ENCODE measurements at places on chromosomes 16 and 17.

DNA sequence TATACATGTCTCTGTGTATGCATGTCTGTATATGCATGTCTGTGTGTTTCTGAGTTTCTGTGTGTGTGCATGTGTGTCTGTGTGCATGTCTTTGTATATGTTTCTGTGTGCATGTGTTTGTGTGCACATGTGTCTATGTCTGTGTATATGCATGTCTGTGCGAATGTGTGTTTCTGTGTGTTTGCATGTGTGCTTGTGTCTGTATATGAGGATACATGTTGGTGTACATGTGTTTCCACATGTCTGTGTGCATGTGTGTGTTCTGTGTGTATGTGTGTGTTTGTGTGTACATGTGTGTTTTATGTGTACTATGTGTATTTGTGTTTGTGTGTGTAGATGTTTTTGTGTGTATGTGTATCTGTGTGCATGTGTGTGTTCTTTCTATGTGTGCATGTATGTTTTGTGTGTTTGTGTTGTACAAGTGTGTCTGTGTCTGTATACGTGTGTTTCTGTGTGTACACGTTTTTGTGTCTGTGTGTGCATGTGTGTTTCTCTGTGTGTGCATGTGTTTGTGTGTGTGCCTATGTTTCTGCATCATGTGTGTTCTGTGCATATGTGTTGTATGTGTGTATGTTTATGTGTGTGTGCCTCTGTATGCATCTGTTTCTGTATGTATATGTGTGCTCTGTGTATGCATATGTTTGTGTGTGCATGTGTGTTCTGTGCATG, 8.9 kb upstream of the RAB37 start:
- no peak for DNase-seq

- no peak for DNase-seq
These were observed 341.2 kb downstream of the GRIN2A start for GRCh38 chr16:9840761-9841665.

- peak; percentile 5 for DNase-seq
These were observed 1469.5 kb upstream of the GOT2 start for GRCh38 chr16:60203525-60204124.

- no peak for DNase-seq
These were observed 36.4 kb upstream of the SLC12A3 start for GRCh38 chr16:56828647-56829046.

DNA sequence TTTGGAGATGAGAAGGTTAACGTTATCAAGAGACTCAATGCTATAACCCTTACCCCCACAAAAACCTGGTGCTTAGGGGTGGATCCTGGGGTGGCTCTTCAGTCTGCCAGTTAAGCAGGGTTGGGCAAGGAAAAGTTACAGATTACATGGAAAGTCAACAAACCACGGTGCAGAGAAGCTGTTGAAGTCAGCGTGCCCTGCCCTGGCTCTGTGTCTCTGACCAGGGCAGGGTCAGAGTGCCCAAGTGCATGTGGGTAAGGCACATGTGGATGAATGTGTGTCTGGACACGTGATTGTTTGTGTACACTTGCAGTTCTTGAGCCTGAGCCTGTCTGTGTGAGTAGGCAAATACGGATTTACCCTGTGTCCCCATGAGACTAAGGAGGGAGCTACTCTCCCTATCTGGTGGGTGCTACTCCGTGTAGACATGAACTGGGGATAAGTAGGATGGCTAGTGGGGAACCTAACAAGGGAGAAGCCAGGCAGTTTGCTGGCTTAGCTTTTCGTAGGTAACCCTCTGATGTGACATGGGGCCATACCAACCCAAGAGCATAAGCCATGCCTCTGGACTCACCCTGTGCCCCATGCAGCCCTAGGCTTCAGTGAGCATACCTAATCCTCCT, 5.5 kb downstream of the IGFBP4 start:
- DNase-seq = no peak

DNA sequence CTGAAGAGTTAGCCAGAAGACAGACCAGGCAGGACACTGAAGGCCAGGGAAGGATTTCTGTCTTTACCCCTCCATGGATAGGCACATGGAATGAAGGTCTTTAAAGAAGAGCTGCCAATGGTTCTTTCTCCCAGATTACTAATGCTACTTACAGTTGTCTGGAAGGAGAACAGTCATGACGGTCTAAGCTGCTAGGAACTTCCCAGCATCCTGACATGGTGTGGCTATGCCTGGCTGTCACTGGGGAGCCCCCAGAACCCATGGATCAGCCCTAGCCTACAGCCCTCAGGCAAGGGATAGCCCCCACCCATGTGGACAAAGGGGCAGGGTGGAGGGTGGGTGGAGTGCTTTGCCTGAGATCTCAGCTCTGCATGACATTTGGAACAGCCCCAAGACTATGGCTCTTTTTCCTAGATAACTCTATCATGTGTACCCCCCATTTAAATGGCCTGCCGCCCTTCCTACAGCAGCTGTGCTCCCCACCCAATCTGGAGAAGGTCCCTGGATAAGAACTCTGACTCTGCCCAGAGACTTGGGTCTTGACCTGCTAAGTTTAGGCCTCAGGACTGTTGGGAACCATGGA, 9.2 kb upstream of the KAT7 start:
- no peak for DNase-seq

DNA sequence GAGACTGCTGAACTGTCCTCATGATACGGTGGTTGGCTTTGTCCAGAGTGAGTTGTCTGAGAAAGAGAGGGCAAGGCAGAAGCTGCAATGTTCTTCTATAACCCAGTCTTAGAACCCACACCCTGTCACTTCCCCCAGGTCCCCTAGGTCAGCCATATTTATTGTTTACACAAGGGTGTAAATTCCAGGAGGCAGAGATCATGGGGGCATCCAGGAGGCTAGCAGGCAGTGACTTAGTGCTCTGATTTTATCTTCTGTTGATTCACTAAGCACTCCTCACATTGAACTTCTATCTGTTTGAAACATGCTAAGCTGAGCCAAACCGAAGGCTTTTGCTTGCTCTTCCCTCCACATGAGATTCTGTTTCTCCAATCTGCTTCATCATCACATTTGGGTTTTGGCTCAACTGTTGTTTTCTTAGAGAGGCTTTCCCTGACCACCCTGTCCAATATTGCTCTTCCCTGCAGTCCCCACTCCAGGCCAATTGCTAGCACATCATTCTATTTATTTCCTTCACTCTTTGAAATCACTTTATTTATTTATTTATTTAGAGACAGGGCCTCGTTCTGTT, 34.3 kb upstream of the SHISA9 start:
- no peak for DNase-seq

DNA sequence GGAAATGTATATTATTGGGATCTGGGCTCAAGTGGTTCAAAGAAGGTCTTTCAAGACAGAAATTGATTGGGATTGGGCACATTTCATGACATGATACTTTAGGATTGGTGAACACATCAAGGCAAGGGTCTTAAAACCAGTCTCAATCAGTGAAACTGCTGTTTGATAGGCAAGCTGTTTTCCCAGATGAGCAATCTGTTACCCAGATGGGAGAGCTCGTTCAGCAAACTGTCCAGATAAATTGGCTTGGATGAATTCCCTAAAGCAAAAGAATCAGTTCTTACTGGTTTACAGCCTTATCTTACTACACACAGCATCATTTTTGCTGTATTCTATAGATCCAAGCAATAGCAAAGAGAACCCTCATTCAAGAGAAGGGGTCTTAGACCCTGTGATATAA, 31.0 kb upstream of the CNEP1R1 start:
- no peak for DNase-seq

GRCh38 chr17:52660692-52661091, 502.2 kb upstream of the CA10 start:
- peak; percentile 13 for DNase-seq

GRCh38 chr17:81371910-81372760, 23.1 kb upstream of the BAHCC1 start:
- no peak for DNase-seq

GRCh38 chr17:74757502-74757901, 9.1 kb downstream of the NHERF1 start:
- DNase-seq = peak; percentile 79

GRCh38 chr16:57628008-57628781, at the start of gene ADGRG1:
ADGRG1 (plus strand) TSS chr16:57628630; CDS start chr16:57650288, 21,658 bp downstream.
- DNase-seq = peak; percentile 28

GRCh38 chr17:32713081-32713480, 163.8 kb downstream of the MYO1D start:
- no peak for DNase-seq

GRCh38 chr16:88807142-88807625, 3.6 kb downstream of the CDT1 start:
- no peak for DNase-seq

GRCh38 chr16:53896722-53897121, 192.8 kb downstream of the FTO start:
- peak; percentile 67 for DNase-seq

DNA sequence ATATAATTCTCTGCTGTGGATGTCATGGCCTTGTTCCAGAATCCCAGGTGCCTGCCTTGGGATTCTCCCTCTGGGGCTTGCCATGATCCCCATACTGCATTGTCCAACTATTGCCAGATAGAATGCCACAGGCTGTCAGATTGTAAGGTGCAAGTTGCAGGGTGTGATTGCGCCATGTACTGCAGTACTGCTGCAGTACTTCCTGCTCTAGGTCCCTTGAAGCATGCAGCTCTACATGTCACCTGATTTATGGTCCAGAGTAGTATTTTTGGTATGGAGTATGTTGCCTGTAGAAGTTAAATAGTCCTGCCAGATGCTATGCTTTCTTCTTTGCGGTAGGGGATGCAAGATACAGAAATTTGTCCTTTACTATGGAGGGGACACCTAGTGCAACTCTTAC, 7.0 kb upstream of the SLFN5 start:
- no peak for DNase-seq

All from G401 (cell line).